ENCODE measurements at places on chromosomes 1 and 21.

DNA sequence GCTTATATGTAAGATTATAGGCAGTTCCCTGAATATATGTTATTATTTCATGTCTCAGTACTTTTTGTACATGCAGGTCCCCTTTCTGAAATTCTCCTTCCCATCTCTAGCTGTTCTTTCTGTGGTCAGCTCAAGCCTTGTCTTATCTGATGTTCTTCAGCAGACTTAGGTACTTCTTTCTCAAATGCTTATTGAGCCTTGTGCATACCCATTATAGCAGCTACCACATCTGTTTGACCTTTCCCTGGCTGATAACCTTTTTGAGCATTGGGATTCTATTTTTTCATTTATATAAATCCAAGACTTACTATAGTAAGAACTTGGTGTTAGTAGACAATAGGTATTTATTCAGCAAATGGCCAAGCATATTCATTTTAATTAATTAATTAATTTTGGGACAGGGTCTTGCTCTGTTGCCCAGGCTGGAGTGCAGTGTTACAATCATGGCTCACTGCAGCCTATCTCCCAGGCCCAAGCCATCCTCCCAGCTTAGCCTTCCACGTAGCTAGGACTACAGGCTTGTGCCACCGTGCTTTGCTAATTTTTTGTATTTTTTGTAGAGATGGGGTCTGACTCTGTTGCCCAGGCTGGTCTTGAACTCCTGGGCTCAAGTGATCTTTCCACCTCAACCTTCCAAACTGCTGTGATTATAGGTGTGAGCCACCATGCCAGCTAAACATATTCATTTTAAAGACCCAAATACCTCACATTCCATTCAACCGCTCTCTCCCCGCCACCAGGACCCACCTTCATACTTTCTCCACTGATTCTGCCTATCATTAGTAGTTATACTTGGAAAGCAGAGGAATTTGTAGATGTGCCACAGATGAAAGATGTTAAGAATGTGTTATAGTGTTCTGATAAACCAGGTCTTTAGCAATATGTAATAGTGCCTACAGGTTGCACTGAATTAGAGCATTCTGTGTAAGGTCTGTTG lies 16.7 kb downstream of the TIPRL start:
- DNase-seq = no peak

- no peak for DNase-seq
These were observed 40.0 kb downstream of the ZSCAN20 start for GRCh38 chr1:33512226-33513011.

DNA sequence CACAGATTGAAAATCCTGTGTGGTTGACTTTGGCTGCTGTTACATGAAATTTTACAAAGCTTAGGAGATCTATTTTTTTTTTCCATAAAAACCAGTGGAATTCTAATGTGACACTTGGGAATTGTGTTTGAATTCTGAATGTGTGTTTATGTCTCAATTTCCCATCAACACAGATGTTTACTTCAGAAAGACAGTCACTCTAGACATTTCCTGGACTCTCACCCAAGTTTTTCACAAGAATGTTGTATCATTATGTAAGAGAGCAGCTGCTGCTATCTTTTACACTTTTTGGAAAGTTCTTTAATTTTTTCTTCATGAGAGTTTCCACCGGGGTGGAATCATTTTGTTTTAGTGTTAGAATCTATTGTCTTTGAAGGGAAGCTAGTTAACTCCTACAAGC lies 210.1 kb downstream of the GIPC2 start:
- DNase-seq = no peak

- no peak for DNase-seq
These were observed 150.8 kb downstream of the MAST2 start for GRCh38 chr1:45953934-45954847.

DNA sequence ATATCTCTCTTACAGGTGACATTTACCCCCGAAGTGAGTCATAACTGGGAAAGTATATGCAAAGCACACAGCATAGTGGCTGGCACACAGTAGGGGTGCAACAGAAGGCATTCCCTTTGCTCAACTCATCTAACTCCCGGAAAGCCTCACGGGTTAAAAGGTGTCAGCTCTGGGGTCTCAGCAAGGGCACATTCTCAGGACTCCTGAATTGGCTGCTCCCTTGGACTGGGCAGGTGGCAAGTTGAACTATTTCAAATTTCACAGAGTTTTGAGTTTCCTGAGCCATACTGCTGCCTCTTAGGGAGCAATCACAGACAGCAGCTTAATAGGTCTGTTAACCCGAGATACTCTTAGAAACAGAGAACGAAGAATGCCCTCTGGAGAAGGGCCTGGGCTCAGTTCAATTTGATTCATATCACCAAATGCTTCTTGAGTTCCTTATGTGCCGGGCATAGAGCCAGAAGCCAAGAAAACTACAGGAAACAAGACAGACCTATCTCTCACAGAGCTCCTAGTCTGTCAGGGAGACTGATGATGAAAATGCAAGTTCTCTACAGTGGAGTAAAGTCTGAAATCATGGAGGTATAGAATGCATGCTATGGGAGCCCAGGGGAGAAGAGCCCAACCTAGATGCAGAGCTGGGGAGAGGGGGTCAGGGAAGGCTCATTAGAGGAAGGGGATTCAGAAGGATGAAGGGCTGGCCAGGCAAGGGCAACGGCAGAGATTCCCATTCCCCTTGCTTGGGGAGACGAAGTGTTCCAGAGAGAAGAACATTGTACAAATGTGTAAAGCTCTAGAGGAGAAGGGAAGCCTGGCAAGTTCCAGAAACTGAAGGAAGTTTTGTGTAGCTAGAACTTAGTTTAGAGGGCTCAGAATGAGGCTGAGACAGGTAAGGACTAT lies 143.9 kb upstream of the HMGB4 start:
- no peak for DNase-seq

- no peak for DNase-seq
These were observed 43.1 kb downstream of the FOXO6 start for GRCh38 chr1:41404308-41404761.

DNA sequence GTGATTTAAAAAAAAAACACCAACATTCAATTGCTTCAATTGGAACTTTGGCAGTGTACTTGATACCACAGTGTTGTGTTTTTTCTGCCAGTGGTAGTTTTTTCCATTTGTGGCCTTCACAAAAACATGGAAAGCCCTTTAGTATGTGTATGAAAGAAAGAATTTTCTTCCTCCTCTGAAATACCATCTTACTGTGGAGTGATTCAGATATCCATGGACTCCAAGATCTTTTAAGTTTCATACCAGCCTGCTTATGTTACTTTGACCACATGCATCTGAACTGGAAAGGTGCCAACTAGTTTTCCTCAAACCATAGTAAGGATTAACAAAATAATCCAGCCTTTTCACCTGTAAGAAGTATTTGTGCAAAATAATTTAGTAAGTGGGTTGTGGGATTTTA lies 3.4 kb downstream of the PPP2R5A start:
- DNase-seq = no peak

GRCh38 chr1:158400871-158401270 lies 1.6 kb upstream of the OR10T2 start:
- DNase-seq = no peak

DNA sequence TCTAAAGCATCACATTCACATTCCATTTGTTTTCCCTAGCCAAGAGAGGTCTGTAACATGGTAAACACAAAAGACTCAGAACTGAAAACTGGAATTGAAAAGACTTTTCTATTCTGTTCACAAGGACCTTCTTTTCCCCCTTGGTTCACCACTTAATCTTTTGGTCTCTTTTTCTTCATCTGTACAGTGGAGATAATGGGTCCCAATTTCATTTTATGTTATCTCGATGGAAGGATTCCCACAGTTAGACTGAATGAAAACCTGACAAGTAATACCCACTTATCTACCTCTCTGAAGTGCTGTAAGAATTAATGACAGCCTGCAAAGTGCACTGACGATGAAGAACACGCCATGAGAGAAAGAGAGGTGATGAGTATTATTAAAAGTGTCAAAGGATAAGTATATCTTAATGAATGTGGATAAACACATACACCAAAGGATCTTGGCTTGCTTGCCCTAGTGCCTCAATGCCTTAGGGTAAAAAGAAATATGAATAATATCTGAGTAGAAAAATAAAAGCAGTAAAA lies 71.5 kb downstream of the CYYR1 start:
- no peak for DNase-seq

DNA sequence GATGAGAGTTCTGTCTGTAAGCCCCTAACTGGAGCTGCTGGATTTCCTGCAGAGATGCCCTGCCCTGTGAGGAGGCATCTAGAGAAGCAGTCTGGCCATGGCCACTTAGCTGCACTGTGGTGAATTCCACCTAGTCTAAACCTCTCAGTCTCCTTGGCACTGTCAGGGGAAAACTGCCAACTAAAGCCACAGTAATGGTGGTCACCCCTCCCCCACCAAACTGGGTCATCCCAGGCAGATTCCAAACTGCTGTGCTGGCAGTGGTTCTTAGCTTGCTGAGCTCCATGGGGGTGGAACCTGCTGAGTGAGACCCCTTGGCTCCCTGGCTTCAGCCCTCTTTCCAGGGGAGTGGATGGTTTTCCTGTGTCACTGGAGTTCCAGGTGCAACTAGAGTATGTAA lies 740.6 kb downstream of the RWDD3 start:
- DNase-seq = no peak

- no peak for DNase-seq
These were observed 53.5 kb downstream of the CD34 start for GRCh38 chr1:207857447-207857846.

- no peak for DNase-seq
These were observed 298.7 kb downstream of the NTNG1 start for GRCh38 chr1:107439567-107439966.

GRCh38 chr1:100353071-100353801 lies 930 bp downstream of the CDC14A start:
- peak; percentile 48 for DNase-seq

- DNase-seq = peak; percentile 6
These were observed 134.7 kb upstream of the VANGL1 start for GRCh38 chr1:115506924-115507589.

DNA sequence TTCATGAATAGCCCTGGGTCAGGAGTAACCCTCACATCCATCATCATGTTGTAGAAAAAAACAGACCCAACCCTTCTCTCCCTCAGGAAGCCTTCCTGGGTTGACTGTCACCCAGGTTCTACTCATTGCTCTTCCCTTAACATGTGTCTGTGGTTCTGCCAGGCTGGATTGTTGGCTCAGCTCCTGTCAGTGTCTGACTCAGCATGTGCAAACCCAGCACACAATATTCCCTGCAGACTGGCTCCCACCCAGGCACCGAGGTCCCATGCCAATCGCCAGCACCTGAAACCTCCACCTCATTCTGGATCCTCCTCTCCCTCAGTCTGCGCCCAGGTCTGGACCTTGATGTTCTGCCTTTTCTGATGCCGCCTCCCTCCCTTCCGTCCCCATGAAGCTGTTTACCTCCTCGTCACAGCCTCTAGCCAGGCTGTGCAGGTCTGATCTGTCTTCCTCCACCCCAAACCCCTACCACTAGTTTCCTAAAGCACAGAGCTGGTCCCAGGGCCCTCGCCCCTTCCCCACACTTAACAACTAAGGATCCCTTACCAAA lies 4.3 kb upstream of the S100A8 start:
- no peak for DNase-seq

DNA sequence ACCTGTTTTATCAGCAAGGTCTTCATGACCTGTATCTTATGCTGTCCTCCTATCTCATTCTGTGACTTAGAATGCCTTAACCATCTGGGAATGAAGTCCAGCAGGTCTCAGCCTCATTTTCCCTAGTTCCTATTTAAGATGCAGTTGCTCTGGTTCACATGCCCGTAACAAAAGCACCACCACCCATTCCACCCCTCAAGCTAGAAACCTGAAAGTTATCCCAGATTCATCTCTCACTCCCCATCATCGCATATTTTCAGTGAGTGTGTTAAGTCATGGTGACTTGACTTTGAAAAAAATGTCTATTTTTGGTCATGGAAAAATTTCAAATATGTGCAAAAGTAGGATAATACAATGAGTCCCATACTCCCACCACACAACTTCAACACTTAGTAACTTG lies 11.7 kb downstream of the HMGN2 start:
- DNase-seq = no peak

DNA sequence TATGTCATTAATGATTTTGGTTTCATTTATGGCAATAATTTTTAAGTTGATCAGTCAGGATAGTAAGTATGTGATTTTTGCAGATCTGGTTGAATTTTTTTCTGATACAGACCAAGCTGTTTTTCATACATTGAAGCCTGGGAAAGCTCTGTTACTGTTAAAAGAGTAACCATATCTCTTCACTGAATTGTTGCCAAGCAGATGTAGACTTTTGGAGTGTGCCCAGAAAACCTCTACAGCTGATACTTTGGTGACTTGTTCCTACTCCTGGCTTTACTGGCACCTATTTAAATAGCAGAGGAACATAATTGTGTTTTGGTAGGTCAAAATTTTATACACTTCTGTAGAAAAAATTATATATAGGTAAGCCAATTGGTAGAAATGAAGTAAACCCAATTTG lies 49.4 kb downstream of the NFIA start:
- no peak for DNase-seq

- DNase-seq = no peak
These were observed 11.0 kb upstream of the TNFRSF8 start for GRCh38 chr1:12052008-12052573.

DNA sequence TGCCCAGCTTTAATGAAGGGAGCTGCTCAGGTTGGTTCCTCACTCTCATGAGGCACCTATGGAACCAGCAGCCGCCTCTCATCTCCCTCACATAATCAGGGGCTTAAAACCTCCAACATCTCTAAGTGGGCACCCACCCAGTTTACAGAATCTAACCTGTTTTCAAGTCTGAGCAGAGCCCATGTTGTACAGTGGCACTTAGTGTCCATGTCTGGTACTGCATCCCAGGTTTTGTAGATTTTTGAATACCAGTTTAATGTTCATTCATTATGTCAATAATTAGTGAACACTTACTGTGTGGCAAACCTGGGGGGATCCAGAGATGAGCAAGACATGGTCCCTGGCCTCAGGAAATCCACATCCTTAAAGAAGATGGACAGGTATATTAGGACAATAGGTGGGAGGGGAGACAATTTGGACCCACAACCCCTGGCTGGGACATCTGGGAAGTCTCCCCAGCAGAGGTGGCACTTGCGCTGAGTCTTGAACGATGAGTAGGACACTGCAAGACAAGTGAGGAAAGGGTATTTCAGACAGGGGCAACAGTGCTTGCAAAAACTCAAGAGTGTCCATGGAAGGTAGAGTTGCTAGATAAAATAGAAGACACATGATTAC lies 83.3 kb downstream of the LACTBL1 start:
- DNase-seq = no peak

DNA sequence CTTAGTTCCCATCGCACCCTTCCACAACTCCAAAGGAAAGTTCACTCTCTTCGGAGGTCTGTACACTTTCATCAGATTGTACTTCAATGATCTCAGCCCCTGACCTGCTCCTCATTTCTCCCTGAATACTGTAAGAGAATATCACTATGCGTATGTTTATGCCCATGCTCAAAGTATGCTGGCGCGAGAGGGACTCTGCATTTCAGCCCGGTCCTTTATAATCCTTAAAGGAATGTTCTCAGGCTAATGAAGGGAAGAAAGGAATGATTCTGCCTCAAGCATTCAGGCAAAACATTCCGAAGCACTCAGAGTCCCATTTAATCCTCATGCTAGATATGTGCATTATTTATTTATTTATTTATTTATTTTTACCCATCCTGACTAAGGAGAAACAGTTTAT lies 76.8 kb downstream of the PLD5 start:
- DNase-seq = no peak

- DNase-seq = no peak
These were observed 206.2 kb upstream of the ADAMTS5 start for GRCh38 chr21:27173053-27173452.

Data from neural crest cell (in vitro differentiated cells).